8988T (cell line): ENCODE measurements at places on chromosomes 7 and 10.

DNA sequence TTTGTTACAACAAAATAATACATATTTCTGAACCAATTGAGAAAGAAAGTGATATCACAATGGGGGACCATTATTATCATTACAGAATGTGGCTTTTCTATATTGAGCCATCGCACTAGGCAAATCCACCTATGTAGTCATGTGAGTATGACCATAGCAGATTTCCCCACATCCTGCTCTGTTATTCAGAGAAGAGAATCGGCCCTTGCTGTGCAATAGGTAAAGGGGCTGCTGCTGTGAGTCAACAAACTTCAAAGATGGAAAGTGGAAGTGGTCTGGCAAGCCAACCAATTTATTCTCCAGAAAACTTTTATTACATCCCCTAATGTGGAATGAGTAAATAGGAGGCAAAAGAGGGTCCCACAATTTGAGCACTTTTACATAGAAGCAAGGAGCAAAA is 573.4 kb downstream of the ETV1 start:
- no peak for DNase-seq

DNA sequence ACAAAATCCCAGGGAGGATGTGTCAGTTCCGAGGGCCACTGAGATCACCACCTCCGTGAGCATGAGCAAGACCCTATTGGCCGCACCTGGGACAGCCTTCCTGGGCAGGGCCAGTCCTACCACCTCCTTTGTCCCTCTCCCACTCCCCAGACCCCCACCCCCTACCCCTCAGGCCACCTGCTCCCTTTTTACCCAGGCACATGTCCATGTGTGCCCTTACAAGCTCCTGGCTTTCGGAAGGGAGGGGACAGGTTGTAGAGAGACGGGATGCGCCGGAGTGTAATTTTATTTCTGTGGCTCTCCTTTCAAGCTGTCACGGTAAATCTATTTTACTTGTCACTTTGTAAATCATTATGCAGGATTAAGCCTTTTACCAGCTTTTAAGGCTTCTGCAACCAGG is 20.9 kb downstream of the ZMIZ1 start:
- no peak for DNase-seq

DNA sequence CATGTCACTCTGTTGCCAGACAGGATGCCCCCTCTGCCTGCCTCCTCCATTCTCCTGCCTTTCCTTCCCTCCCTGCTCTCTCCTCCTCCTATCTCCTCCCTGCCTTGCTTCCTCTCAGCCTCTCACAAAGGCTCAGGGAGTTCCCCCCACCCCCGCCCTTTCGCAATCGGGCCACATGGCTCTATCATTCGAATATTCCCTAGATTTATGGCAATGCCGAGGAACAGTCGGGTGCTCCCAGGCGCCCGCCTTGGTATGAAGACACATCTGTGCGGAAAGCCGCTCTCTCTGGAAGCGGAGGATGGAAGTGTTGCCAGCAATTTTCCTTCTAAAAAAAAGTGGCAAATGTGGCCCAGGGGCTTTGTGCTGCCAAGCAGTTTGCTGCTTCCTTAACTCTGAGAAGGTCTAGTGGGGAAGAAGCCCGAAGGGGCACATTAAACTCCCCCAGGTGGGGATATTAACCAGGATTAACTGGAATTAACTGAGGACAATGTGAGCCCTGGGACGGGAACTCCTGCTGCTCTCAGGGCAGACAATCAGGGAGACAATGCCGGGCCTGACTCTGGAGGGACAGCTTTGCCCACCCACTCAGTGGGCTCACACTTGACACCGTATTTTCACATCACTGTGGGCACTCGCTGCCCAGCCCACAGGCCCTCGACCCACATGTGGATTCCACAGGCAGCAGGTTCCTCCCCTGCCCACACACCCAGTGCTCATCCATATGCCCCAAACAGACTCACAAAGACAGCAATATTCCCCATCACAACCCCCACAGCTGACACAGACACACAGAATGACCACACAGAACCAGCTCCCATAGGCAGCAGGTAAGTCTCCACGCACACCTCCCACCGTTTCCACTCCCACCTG is 88.4 kb upstream of the SMNDC1 start:
- no peak for DNase-seq

DNA sequence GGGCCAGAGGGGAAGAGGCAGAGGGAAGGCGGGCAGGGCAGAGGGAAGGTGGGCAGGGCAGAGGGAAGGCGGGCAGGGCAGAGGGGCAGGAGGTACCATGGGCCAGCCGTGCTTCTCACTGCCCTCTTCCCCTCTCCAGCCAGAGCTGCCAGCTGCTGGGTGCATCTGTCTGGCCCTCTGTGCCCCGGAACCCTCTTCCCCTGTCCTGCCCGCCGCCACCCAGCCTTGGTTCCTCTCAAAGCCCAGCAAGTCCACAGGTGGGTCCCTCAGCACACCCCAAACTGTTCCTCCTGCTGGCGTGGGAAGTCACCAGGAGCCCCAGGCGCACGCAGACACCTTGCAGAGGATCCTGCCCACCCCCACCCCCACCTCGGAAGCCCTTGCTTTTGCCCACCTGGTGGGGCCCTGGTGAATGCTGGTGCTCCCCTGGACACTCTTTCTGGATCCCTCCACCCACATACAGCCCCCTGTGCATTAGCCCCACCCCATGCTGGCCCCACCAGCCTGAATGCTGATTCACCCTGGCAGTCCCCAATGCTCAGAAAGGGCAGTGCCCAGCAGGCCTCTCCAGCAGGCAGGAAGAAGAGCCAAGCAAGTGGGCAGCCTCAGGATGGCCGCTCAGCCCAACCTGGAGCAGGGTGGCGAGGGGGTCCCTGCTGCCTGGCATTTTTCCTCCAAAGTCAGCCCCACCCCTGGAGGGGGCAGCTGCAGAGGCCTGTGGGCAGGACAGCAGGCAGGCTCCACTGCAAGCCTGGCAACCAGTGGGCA is 1.9 kb upstream of the PWWP2B start:
- DNase-seq = no peak

- no peak for DNase-seq
These were observed 68.4 kb downstream of the CREB3L2 start for GRCh38 chr7:137933270-137934017.

- no peak for DNase-seq
These were observed 70.8 kb downstream of the TCF7L2 start for GRCh38 chr10:113020838-113021237.

DNA sequence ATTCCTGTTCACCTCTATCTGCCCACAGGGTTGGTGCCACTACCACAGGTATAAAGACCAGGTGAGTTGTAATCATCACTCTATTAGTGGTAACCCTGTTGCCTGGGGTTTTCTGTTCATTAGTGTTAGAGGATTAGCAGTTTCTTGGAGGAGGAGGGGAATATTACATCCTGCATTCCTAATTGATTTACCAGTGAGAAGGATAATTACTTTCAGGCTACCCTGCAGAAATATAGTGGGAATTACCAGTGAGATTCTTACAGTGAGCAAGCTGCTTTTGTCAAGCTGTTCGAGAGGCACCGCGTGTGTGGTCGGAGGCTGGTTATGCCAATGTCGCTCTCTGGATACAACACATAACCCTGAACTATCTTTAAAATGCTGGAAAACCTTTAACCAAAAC is 280.7 kb downstream of the SORCS3 start:
- DNase-seq = no peak

DNA sequence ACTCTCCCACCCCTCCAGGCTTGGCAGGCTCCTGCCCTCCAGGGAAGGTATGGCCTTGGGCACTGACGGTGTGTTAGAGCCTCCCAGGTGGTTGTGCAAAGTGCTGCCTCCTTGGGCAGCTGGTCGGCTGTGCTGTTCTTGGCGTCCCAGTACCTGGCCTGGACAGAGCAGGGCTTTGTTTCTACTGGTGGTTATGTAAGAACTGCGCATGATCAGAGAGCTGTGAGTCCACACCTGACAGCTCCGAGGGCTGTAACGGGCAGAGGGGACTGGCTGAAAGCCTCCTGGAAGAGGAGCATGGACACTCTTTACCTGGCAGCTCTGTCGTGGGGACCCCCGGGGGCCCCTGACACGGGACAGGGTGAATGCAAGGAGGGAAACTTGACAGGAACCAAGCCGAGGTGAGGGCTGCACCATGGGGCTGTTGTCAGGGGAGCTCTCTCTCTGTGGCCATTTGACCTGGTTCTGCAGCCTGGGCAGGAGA is 3.1 kb upstream of the SFRP5 start:
- DNase-seq = no peak

DNA sequence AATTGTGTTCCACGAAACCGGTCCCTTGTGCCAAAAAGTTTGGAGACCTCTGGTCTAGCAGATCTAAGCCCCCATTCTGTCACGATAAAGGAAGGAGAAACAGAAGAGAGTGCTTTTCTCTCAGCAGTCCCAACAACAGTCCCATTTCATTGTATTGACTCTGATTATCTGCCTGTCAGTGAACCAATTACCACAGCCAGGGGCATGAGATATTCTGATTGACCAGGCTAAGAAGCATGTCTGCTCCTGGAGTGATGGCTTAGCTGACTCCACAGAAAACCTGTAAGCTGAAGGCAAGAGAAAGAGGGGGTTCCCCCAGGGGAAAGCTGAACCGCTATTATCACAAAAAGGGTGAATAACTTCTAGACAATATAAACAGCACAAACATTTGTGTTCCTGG is 765.4 kb downstream of the SORCS1 start:
- DNase-seq = no peak

DNA sequence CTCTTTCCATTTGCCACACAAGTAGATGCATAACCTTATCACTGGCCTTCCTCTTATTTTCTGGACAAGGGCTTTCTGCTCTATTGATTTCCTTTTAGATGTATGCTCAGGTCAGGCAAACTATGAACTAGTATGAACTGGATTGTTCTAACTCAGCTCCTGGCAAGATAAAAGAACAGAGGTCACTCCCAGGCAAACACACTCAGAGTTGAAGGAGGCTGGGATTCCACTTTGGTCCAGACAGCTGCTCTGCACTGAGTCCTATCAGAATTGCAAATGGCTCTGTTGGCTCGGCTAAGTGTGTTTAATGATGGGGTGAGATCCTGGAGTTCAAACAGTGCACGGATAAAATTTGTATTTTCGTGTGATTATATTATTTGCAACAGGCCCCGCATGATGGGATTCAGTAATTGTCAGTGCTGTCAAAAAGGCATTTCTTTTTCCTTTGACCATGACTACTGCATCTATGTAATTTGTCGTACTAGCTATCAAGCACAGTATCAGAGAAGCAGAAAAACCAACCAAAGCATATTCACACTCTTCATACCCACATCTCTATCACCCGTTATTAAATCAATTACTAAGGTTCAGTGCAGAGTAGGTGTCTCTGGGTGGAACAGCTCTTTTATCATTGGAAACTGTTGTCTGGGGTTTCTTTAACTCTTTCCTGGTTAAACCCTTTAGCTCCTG is 288.1 kb upstream of the PRKCQ start:
- DNase-seq = no peak

- no peak for DNase-seq
These were observed 27.0 kb downstream of the PAPOLB start for GRCh38 chr7:4834601-4835397.

DNA sequence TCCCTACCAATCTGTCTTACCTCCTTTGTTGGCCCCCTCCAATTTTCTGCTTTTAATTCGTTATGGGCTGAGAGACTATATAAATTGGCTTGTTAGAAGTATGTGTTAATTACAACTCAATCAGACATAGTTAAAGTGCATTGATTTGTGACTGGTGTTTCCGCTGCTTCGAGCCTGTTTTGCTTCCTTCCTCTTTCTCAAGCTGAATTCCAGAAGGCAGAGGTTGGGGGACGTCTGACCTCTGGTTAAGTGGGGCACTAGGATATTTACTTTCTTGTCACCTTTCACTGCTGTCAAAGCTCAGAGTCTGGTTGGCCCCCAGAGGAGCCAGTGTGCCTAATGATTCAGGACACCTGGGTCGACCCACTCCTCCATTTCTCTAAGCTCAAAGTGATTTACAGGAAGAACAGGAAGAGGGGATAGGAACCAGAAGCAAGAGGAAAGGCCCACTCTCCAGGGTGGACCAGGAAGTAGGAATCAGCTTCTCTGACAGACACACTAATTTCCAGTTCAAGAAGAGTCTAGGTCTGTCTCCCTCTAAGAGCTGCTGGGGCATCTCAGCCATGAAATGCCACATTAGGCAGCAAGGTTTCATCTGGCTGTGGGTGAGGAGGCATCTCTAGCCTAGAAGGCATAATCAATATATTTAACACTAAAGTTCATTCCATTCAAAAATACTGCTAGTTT is 397.2 kb upstream of the NPVF start:
- DNase-seq = no peak

DNA sequence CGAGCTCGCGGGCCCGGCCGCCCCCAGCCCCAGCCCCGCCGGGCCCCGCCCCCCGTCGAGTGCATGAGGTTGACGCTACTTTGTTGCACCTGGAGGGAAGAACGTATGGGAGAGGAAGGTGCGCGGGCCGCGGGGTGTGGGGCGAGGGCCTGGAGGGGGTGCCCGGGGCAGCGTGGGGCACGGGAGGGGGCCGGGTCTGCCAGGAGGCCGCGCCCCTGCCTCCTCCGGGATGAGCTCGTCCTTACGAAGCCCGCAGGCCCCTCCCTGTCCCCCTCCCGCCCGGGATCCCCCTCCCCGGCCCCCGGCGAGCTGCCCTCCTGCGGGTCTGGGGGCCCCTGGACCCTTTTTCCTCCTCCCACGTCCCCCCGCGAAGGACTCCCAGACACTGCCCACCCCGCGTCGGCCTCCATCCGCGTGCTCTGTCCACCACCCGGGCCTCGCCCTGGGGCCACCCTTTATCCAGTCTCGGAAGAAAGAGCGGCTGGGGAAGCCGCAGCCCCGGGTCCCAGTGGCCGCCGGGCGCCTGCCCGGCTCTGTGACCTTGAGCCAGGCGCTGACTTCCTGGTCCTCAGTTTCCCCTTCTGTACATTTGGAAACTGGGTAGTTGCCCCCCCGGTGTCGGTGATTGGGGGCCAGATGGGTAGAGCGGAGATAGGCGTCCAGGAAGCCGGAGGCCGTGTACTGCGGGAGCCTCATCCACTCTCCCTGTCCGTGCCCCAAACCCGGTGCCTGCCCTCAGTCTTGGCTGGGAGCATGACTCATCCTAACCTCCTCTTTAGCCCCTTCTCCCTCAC is 521 bp downstream of the LIMK1 start:
- DNase-seq = peak; percentile 63

GRCh38 chr10:28496481-28496961 is 36.4 kb upstream of the WAC start:
- DNase-seq = no peak

DNA sequence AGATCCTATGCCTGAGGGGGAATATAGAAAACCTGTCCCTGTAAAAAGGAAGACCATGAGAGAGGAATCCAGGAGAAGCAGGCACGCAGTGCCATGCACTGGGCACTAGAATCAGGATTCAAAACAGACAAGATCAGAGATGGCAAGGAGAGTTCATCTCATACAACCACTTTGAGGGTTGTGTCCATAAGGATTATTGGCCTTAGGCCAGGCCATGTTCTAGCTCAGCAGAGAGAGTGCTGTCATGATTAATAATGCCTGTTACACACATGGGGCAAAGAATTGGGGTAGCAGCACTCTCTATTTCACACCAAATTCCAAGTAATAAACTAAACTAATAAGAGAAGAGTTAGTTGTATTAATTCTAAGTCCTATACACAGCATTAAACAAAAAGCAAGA is 29.1 kb downstream of the EZH2 start:
- no peak for DNase-seq

DNA sequence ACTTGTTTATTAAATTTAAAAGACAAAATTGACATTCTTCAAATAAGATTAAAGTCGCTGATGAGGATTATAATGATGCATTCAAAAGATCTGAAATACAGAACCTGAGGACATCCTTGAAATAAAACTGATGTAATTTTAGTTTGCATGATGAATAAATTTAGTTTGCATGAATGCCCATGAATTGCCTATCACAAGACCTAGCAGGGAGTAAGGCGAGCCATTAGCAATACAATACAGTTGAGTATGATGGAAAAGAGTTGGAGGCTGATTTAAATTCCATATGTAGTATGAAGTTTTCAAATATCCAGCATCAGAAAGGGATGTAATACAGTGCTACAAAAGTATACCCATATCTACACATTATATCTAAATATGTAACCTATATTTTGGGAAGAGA is 321.3 kb downstream of the CACNA2D1 start:
- DNase-seq = no peak
